ENCODE measurements at places on chromosomes 7 and 10. TPM values are rescaled to one million over a fixed set of nuclear protein-coding genes. Genes with fewer than 3 reads are reported as not detected.

The AP1S1 gene
- 59.8 TPM for total RNA-seq

The NACAD gene
- total RNA-seq = 0.71 TPM

The CRYGN gene
- not detected for total RNA-seq

The LDB1 gene
- 99.1 TPM for total RNA-seq

The CPA1 gene
- total RNA-seq = not detected

The BLNK gene
- total RNA-seq = not detected

The FAM149B1 gene
- total RNA-seq = 20.8 TPM
